ENCODE measurements at places on chromosomes 13 and 19.

DNA sequence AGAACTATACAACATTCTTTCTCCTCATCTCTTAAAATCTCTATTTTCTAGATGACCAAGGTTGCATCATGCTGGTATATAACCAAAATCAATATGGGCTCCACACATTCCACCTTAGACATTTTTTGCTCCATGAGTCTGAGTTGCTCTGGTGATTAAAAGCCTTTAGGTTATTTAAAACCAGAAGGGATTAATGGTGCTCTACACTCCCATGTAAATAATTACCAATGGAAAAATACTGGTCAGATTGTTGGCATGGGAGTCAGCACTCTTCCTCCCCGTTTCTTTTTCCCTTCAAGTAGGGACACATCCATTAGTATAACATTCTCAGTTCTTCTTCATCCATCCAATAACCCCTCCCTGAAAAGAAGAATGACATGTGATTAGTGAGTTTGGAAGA, 747.7 kb downstream of the PCDH17 start:
- DNase-seq = no peak

DNA sequence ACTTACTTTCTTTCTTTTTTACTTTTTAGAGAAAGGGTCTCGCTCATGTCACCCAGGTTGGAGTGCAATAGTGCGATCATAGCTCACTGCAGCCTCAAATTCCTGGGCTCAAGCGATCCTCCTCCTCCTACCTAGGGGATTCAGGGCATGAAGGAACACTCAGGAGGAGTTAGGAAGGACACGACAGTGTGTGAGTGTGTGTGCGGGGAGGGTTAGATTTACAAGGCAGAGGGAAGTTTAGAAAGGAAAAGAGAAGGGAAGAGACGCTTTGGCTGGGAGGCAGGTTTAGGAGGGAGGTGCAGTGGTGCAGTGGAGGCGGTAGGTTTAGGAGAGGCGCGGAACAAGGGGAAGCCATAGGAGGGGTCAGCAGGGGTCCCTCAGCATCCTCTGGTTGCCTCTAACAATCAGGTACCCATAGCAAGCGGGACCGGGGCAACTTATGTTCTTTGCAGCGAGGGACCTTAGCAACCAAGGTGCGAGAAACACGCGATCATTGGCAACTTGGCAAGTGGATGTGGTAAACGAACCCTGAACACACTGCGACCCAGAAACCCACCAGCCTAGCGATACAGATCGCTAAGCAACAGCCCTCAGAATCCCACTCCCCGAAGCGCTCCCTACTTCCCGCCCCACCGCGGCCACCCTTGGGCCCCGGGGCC, 501 bp downstream of the SIRT2 start:
- DNase-seq = no peak

GRCh38 chr13:46178143-46178542, 3.8 kb downstream of the LCP1 start:
- no peak for DNase-seq

DNA sequence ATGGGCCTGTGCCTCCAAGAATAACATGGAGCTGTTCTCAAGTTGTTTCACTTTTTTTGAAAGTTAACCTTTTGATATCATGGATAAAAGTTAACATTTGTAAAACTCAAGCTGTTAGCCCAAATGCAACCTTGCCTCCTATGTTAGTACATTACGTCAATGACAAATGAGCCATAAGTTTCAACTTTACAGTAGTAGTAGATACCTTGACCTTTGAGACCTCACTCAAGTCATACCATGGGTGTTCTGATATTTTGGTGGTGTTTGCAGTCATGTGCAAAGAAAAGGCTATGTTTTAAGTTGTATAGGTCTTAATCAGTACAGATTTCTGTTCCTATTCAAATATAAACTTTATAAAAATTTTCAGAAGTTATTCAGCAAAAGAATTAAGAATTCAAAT, 539.2 kb downstream of the GPC6 start:
- no peak for DNase-seq

- DNase-seq = no peak
These were observed 116.0 kb downstream of the SOX1 start for GRCh38 chr13:112182846-112183531.

GRCh38 chr13:90448466-90449037, 898.9 kb upstream of the MIR17HG start:
- no peak for DNase-seq

GRCh38 chr13:113820813-113821651, 42.8 kb downstream of the GAS6 start:
- peak; percentile 92 for DNase-seq

DNA sequence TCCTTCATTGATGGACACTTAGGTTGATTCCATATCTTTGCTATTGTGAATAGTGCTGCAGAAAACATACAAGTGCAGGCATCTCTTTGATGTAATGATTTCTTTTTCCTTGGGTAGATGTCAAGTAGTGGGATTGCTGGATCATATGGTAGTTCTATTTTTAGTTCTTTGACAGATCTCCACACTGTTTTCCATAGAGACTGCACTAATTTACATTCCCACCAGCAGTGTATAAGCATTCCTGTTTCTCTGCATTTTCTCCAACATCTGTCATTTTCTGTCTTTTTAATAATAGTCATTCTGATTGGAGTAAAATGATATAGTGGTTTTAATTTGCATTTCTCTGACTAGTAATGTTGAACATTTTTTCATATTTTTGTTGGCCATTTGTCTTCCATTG, 116.7 kb downstream of the LMO7 start:
- no peak for DNase-seq

- DNase-seq = no peak
These were observed 8.4 kb downstream of the ATP13A1 start for GRCh38 chr19:19655051-19655594.

- DNase-seq = no peak
These were observed 98.9 kb downstream of the UGGT2 start for GRCh38 chr13:95954266-95954665.

DNA sequence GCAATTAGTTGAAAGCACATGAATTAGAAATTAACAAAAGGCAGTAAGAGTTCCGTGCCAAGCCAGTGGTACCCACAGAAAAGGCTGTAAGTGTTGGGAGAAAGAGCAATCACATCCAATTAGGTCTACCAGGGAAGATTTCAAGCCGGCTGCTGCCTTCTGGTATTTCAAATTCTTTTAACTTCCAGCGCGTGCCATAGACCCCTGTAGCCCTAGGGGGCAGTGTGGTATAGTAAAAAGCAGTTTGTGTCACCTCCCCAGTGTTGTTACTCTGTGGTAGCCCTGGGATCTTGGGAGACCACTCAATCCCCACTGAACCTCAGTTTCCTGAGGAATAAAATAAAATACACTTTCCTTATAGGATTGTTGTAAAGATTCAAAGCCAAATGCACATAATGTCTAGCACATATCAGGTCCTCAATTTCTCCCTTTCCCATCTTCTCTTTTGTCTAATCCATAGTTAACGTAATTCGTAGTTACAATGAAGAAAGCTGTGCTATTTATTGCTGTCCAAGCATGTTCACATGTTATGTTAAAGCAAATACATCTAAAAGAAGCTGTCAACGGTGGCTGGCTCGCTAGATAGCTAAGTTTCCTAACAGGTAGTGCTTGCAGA, 230.2 kb downstream of the TDRD3 start:
- peak; percentile 64 for DNase-seq

DNA sequence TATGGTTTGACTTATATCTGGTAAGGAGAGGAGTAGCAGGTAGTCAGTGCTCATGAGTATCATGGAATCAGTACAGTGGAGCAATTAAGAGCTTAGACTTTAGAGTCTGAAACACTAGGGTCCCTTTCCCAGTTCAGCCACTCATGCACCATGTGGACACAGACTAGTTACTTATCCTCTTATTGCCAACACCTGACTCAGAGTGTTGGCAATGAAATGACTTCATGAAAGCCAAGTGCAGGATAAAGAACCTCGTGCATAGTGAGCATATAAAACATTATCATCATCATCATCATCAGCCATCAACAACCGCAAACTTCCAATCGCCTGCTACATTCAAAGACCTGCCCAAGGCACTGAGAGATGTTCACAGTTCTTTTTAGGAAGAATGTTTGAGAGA, 164.2 kb downstream of the FOXO1 start:
- no peak for DNase-seq

- DNase-seq = no peak
These were observed 355.9 kb downstream of the KLF12 start for GRCh38 chr13:73778242-73778864.

GRCh38 chr13:98535501-98536354, 41.2 kb downstream of the STK24 start:
- DNase-seq = no peak

- DNase-seq = no peak
These were observed 668.1 kb downstream of the PCDH9 start for GRCh38 chr13:66562054-66562453.

DNA sequence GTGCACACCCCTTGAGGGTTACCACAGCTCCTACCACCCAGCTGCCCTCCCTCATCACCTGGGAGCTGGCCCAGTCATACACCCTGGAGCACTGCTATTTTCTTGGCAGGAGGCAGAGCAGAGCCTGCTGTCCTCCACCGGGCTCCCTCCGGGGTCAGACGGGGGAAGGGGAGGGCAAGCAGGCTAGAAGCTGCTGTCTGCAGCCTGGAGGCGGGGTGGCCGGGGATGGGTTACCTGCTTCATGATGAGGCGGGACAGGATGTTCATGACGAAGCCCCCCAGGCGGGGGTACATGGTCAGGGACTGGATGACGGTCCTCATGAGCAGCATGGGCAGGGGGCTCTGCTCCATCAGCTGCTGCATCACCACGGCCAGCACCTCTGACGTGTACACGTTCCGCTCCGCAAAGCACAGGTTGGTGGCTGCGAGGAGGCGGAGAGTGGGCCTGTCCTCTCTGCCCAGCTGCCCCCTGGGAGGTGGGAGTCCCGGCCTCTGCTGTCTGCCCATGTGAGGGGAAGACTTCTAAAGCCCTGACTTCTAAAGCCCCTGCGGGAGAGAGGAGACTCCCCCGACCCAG, 2.7 kb upstream of the RSPH6A start:
- peak; percentile 18 for DNase-seq

GRCh38 chr13:49580980-49581680, 4.2 kb downstream of the RCBTB1 start:
- no peak for DNase-seq

- DNase-seq = no peak
These were observed 15.1 kb downstream of the RAB20 start for GRCh38 chr13:110546378-110546777.

DNA sequence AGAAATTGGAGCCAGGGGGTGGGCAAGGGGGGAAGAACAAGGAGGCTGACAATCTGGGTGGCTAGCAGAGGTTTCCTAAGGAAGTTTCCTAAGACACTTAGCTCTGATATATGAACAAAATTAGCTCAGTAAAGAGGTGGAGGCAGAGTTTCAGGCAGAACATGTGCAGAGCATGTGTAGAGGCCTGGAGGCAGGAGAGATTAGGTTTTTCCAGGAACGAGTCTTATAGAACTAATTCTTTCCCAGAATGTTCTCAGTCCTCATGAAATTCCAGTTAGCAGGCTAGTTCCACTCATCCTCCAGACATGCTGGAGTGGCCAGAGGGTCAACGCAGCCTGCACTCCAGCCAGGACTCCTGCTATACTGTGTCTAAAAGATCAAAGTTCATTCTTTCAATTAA, 184.7 kb downstream of the LACC1 start:
- no peak for DNase-seq

DNA sequence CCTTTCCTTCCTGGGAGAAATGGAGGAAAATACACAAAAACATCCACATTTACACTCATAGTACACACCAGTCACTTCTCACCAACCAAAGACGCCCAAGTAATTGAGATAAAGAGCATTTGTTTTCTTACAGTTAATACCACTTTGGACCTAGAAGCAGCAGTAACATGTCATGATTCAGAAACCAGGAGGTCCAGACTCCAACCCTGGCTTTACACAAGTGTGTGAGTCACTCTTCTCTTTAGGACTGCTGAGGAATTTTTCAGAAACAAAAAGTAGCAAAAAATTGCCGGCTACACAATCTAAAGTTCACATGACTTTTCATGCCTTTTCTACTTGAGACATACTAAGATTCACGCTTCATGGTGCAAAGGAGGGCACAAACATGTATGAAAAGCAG, 42.1 kb downstream of the TUBGCP3 start:
- DNase-seq = no peak

DNA sequence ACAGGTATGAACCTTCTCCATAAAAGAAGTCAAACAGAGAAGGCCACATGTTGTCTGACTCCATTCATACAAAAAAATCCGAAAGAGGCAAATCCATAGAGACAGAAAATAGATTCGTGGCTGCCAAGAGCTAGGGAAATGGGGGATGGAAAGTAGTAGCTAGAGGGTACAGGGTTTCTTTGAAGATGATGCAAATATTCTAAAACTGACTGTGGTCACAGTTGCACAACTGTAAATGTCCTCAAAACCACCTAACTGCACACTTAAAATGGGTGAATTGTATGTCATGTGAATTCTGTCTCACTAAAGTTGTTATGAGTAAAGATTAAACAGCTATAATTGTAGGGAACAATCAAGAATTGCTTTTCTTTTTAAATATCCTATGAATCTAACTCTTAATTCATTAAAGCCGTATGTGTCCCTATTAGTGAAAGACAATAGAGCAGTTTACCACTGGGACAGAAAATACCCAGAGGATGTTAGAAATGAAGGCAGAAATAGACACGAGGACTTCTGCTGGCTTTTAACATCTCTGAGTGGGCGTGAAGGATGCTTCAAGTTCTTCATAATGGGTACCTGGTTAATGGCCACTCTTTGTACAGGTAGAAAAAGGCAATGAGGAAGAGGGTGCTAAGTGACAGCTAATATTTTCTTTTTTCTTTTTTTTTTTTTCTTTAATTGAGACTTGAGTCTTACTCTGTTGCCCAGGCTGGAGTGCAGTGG, 21.2 kb downstream of the INSR start:
- no peak for DNase-seq

GRCh38 chr13:98503175-98504028, 73.5 kb downstream of the STK24 start:
- no peak for DNase-seq

- no peak for DNase-seq
These were observed 33.9 kb downstream of the CCNE1 start for GRCh38 chr19:29845574-29846176.

GRCh38 chr19:6164906-6165531, 29.6 kb downstream of the ACSBG2 start:
- DNase-seq = no peak

DNA sequence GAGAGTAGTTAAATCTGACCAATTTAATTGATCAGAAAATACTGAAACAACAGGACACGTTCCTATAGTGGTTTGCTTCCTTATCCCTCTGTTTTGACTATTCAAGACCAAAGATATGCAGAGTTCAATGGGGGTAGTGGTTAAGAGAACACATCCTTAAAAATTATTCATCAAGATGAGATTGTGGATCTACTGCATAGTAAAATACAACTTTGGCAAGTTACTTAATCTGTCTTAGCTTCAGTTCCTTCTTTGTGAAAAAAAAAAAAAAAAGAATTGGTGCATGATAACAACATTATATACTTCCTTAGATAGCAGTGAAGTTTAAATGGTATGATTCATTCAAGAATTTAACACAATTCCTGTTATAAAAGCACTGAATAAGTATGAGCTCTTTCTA, 552.1 kb downstream of the DCT start:
- DNase-seq = no peak

GRCh38 chr19:33683881-33684537, 62.3 kb downstream of the CHST8 start:
- DNase-seq = no peak
